ENCODE measurements at places on chromosomes 16 and 17.

DNA sequence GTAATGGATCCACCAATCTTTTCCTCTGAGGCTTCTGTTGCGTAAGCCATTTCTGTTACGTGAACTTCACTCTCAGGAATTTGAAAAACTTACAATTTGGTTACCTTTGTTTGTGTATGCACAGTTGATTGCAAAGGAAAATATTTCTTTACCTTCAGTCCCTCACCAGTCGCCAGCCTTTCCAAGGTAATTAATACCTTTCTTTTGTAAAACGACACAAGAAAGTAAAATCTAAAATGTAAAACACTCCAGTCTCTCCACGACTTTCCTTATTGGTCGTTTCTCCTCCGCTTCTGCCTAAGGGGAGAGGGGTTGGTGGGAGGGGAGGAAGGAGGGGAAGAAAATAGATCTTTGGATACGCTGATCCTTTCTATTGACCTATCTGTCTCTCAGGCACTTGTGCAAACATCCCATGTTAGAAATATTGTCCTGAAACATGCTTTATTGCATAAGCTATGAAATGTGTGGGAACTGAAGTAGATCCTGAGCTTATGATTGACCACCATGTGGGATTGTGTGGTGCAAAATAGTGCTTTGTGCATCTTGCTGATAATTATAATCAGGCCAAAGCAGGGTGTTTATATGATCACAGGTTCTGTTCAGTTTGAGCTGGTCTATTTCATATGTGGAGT lies 32.4 kb upstream of the EFCAB13 start:
- DNase-seq: no peak

DNA sequence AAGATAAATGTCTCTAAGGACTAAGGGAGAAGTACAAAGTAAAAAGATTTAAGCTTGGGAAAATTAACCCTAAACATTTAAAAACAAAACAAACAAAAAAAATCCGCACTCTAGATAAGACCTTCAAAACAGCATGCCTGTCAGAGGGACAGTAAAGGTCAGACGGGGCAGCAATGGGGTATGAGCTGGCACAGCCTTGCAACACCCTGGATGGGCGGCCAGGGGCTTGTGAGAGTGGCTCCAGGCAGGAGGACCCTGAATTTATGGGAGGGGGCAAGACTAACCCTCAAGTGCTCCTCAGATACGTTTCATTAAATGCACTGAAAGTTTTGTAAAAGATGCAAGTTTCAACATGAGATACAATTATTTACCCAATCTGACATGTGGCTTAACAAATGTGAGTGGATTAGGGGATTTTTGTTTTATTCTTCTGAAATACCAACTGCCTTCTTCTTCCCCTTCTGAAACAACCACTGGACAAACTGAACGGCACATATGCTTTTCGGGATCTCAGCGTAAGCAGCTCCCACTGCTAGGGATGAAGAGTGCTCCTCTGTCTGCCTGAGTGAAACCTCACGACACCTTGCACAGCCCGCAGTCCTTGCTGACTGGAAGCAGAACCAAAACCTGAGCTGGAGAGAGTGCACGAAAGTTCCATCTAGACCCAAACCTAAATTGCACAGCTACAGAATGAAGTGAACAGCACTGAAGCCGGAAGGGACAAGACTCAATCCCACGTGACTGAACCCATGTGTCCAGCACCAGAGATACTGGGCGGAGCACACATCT lies 128.4 kb downstream of the ANKRD11 start:
- peak; percentile 39 for DNase-seq

DNA sequence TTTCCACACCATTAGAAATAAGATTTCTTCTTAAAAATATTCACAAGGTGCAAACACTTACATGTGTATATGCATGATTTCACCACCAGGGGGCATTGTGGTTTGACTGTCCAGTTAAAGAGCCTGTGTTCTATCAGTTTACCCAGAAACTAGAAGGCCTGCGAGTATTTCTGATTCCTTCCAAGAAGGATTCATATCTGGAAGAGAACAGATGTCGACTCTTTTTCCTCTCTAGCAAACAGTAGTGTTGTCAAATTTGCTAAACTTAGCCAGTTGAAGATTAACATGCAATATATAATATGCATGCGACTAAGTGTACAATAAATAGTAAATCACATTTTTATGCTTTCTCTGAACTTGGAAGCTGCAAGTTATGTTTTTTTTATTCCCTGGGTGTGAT lies 404.1 kb downstream of the WWOX start:
- no peak for DNase-seq

DNA sequence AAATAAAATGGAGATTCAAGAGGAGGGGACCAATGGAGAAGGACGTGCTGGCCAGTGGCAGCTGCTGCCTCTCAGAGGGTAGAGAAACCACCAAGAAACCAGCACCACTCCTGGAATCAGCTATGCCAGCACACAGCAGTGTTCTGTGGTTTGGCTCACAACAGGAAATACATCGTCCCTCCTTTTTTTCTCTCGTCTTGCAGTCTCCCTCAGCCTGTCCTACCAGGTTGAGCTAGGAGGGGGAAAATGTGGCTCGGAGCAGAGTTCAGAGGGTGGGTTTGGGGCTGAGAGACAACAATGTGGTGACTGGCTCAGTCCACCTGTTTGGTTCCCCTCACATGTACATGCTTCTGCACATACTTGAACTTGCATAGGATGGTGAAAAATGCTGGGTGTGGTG lies 19.9 kb upstream of the SLC16A5 start:
- no peak for DNase-seq

DNA sequence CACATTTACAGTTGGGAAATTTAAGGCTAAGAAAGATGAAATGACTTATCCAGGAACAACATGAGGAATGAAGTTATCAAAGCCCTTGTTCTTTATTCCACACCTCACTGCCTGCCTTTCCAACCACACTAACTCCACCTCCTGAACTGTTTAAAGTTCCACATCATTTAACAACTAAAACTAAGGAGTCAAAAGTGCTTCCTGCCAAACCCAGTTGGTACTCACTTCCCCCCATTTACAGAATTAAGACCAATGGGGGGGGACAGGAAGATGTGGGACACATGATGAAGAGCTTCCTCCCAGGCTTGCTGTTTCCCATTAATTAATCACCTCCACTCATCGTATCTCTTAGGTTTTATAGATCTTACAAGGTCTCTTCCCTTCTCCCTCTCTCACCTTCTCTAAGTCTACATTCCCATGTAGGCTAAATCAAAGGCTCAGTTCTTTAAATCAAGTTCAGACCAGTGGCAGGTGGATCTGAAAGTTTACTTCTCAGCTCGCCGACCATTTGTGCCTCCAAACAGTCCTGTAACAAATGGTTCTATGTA lies 19.2 kb upstream of the TMEM101 start:
- no peak for DNase-seq

DNA sequence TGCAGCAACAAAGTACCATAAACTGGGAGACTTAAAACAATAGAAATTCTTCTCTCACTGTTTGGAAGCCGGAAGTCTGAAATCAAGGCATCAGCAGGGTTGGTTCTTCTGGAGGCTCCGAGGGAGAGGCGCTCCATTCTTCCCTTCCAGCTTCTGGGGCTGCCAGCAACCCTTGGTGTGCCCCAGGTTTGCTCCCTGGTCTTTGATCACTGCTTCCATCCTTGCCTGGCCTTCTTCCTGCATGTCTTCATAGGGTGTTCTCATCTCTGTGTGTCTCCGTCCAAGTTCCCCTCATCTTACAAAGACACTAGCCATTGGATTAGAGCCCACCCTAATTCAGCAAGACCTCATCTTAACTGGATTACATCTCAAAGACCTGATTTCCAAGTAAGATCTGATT lies 35.3 kb upstream of the LRRC75A start:
- no peak for DNase-seq

GRCh38 chr16:57976331-57976796 lies 5.4 kb upstream of the CNGB1 start:
- peak; percentile 79 for DNase-seq

- no peak for DNase-seq
Observed at GRCh38 chr17:14953405-14953804, 311.7 kb downstream of the PMP22 start.

GRCh38 chr17:66331038-66331816 lies 28.8 kb downstream of the PRKCA start:
- DNase-seq: no peak

DNA sequence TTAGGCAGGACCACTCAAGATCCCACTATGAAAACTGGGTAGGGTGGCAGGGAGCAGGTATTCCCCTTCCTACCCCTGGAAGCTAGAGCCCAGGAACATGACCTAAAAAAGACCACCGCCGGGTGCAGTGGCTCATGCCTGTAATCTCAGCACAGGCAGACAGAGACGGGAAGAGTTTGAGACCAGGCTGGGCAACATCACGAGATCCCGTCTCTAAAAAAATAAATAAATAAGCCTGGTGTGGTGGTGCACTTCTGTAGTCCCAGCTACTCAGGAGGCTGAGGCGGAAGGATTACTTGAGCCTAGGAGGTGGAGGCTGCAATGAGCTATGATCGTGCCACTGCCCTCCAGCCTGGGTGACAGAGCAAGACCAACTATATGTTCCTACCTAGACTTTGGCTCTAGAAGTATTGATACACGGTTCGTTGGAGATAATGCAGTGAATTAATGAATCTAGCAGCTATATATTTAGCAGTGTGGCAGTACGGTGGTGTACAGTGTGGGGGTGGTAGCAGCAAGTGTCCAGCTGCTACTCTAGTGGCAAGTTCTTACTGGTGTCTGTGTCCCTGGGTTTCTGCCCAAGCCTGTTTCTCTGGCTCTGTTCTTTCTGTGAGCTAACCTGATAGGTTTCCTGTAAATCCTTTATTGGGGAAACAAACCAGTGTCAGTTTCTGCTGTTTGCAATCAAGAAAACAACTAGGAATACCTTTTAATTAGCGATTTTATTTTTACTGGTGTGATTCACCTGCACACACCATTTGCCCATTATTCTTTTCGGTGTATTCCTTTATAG lies 3.3 kb upstream of the USP31 start:
- DNase-seq: no peak

DNA sequence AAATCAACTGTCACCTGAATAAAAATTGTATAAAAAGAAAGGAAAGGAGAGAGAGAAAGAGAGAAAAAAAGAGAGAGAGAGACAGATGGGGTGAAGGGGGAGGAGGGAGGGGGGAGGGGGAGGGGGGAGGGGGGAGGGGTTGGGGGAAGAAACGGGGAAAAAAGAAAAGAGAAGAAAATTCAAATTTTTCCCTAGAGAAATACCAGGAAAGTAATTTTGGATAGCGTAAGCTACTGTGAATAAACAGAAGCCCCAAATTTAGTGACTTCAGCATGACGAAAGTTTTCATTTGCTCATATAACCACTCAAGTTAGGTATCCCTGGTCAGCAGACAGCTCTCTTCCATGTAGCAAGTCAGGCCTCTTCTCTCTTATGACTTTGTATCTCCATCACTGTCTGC lies 289.4 kb upstream of the MYOCD start:
- no peak for DNase-seq

DNA sequence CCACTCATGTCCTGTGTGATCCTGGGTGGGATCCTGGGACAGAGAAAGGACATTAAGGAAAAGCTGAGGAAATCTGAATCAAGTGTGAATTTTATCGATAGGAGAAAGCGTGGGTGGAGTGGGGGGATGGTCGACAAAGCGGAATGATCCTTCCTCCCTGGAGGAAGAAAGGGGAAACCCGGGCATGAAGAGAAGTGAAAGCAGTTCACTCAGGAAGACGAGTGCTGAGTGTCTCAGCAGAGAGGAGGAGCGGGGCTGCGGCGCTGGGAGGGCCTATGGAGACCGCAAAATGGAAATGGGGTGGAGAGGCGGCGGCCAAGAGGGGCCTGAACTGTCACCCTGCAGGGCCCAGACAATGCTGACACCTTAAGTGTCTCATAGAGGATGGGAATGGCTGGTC lies 8.7 kb downstream of the ZDHHC7 start:
- no peak for DNase-seq

DNA sequence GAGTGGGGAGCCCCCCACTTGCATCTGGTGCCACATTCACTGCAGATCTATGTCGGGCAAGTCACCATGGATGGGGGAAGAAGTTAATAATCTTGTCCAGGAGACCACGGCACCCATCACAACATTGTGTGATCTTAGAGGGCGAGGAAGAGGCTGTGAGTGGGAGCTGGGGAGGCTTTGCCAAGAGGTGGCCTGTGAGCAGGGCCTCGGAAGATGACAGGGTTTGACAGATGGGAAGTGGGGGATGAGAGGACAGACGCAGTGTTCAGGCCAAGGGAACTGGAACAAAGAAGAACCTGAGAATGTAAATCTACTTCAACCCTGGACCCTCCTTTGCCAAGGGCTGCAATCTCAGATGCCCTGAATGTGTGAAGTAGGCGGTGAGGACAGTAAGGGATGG lies 12.4 kb downstream of the ACE start:
- no peak for DNase-seq

DNA sequence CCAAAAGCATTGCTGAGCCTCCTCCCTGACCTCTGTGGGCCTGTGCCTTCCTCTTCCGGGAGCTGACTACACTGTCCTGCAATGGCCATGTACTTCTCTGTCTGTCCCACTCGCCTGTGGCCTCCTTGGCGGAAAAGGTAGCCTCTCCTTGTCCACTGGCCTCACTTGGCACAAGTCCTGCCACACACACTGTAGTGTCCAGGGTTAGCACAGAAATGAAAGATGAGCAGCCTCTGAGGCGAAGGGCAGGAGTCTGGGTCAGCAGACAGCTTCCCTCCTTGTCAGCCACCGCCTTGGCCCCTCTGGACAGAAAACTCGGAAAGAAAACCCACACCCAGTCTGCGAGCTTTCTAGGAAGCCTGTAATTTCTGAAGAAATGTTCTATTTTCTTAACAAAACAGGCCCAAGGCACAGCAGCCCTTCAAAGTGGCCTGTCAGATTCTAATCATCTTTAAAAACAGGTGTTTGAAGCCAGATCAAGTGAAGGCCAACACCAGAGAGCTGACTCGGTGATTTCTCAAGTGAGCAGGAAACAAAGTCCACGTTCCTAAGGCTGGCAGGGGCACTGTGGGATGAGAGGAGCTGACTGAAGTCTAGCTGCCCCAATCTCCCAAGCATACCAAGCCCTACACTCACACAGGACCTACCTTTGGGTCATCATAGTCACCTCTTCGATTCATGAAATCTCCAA lies 67.2 kb downstream of the GTF3C1 start:
- DNase-seq: no peak

DNA sequence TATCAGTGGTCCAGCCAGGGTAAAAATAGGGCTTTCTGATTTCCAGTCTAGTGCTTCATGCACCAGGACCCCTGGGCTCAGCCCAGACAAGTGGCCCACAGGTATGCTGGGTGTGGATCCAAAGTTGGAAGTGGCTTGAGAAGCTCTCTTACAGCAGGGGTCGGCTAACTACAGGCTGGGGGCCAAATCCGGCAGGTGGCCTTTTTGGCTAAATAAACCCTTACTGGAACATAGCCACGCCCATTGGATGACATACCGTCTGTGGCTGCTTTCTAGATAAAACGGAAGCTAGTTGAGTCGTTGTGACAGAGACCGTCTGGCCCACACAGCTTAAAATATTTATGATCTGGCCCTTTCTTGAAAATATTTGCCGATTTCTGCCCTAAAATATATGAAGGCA lies 119.0 kb upstream of the CDC42EP4 start:
- DNase-seq: no peak

Measured in breast epithelium (tissue), 4 donors.